ENCODE measurements at places on chromosomes 5 and 9. TPM values are rescaled to one million over a fixed set of nuclear protein-coding genes. Genes with fewer than 3 reads are reported as not detected.

The LAMC3 gene
- total RNA-seq, result not detected

The SLC6A18 gene
- total RNA-seq, result not detected

The COQ4 gene
- 54.8 TPM for total RNA-seq

The RASGEF1C gene
- not detected for total RNA-seq

The PCDHA1 gene
- not detected for total RNA-seq

The TAF1L gene
- 0.02 TPM for total RNA-seq

The PROB1 gene
- total RNA-seq, result 0.15 TPM

The GARIN3 gene
- not detected for total RNA-seq

The SLC1A1 gene
- 14.7 TPM for total RNA-seq

The PPP2R2B gene
- total RNA-seq, result 7.6 TPM

The LRRC19 gene
- total RNA-seq, result not detected

The ADAMTS12 gene
- total RNA-seq, result 16.7 TPM

The EPB41L4B gene
- total RNA-seq, result 4.7 TPM

The GDA gene
- total RNA-seq, result 0.66 TPM

The ANKRD33B gene
- total RNA-seq, result 0.49 TPM

The EFCAB9 gene
- total RNA-seq, result not detected

The KLF9 gene
- 20.7 TPM for total RNA-seq

The RBM22 gene
- total RNA-seq, result 39.3 TPM

The TMEM38B gene
- 25.3 TPM for total RNA-seq

The CEP72 gene
- 3.7 TPM for total RNA-seq

The HNRNPH1 gene
- total RNA-seq, result 265 TPM
